ENCODE measurements at places on chromosomes 12 and 14.

- DNase-seq, result no peak
These were observed 38.2 kb upstream of the ARHGAP5 start for GRCh38 chr14:32038876-32039275.

- no peak for DNase-seq
These were observed 233.6 kb downstream of the MED13L start for GRCh38 chr12:116043659-116044535.

DNA sequence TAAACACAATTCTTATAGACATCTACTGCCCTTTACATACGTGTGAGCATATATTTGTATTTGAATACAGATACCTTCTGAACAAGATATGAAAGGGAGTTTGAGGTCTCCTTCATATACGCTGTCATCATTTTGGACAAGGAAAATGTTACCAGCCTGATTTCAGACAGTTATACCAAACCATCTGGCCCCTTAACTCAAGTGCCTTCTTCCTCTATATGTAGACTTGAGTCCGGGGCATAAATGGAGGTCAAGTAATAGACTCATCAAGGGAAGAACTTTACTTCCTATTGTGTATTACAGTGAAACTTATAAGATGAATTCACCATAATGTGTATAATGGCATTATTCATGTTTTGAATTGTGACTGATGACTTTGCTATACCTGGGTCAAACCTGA lies 52.2 kb downstream of the FAR2 start:
- DNase-seq, result no peak

DNA sequence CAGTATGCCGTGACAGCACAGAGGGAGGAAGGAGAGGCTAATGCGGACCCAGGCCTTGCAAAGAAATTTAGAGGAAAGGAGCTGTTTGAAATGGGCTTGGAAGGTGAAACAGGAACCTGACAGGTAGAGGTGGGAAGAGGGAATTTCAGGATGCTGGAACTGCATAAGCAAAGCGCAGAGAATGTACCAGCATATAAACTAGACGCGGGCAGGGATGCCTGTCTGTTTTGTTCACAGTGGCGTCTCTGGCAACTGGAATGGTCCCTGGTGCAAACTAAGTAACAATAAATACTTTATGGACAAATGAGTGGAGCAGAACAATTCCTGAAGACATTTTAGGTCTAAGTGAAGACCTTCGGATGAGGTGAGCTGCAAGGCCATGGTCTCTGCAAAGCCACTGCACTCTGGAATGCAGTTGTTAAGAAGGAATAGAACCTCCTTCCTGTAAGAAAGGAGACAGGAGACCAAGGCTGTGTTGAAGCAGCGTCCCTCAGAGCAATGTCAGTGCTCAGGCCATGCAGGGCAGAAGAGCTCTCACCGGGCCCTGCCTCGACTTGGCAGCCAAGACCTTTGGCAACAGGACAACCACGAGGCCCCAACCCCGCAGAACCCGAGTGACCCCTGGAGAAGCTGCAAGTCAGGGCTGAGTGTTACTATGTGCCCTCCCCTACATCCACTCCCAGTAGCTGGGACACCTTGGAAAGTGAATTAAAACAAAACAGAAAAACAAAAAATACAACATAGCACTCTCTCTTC lies 42.8 kb downstream of the PITPNM2 start:
- no peak for DNase-seq

DNA sequence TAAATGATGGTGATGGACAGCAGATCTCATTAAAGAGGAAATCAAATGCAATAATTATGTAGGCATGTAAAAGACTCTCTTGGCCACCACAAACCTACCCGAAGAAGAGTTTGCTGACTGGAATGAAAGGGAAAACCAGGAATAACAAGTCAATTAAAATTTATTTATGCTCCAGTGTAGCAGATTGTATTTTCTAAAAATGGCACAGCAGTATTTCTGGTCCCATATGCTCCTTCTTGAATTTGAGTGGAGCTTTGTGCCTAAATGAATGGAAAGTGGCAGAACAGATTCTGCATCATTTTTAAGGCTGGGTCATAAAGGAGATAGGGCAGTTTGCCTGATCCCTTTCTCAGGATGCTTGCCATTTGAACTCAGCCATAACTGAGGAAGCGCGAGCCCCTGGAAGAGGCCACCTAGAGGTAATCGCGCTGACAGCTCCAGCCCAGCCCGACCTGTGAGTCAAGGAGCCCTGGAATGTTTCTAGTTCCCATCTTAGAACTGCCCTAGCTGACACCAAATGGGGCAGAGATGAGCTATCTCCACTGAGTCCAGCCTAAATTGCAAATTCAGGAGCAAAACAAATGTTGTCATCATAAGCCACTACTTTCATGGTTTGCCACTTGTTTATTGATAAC lies 229.2 kb upstream of the TMTC1 start:
- DNase-seq, result peak; percentile 72

- no peak for DNase-seq
These were observed 5.5 kb downstream of the BTG1 start for GRCh38 chr12:92140156-92140555.

- no peak for DNase-seq
These were observed 417.2 kb upstream of the SYT1 start for GRCh38 chr12:78447373-78447772.

DNA sequence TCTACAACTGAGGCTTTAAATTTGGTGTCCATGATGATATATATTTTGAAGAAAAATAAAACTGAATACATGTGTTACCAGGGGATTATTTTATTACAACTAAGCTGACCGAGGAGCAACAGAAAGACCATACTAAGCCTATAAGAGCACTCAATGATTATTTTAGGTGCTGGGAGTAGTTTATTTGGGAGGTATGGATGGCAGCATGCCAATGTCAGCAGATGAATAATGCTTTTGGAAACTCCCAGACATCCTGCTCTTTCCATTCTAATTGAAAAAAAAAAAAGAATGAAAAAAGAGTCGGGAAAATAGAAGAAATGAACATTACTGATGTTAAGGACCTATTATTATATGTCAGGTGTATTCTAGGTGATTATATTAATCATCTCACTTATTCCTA lies 441.2 kb downstream of the BTG1 start:
- DNase-seq, result no peak

- no peak for DNase-seq
These were observed 465.7 kb upstream of the FAR2 start for GRCh38 chr12:28683366-28683765.

- DNase-seq, result no peak
These were observed 281.5 kb downstream of the CACNA1C start for GRCh38 chr12:2334271-2334670.

DNA sequence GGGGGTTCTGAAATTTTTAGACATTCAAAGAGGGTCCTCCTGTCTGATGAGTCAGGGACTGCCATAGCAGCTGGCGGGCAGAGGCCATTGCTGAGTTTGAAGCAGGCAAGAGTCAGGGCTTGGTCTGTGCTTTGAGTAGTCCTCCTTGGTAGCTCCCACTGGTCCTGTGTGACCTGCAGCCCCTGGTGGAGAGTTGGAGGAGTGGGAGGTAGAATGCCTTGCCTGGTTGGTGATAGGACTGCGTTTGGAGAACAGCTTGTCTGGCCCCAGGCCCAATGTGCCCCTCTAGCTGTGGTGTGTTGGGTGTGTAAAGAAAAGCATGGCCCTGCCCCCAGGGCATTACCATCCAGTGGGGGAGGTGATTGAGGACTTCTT lies 116.7 kb downstream of the BEGAIN start:
- no peak for DNase-seq

GRCh38 chr12:121600702-121601336 lies 20.0 kb upstream of the KDM2B start:
- no peak for DNase-seq

GRCh38 chr14:23183158-23183470 lies 346 bp downstream of the SLC7A8 start:
- no peak for DNase-seq

DNA sequence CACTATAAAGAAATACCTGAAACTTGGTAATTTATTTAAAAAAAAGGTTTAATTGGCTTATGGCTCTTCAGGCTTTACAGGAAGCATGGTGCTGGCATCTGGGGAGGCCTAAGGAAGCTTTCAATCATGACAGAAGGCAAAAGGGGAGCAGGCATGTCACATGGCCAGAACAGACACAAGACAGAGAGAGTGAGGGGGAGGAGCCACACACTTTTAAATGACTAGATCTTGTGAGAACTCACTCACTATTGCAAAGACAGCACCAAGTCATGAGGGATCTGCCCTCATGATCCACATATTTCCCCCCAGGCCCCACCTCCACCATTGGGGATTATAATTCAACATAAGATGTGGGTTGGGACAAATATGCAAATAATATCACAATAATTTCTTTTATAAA lies 355.6 kb downstream of the DAD1 start:
- no peak for DNase-seq

DNA sequence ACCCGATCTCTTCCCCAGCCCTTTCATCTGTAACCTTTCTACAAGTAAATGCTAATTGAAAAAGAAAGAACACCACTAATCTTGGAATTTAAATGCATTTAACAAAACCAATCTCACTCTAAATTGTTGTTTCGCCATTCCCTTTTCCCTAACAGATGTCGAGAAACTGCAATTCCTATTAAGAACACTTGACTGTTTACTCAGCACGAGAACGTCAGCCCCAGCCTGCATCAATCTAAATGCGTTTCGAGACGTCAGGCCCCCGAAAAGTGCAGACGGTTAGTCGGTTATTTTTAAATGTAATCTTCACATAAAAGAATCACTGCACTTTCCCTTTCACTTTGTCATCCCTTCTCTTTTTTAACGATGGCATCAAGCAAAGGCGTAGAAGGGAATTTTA lies 837.6 kb downstream of the VRK1 start:
- DNase-seq, result no peak

- no peak for DNase-seq
These were observed 39.4 kb downstream of the HNRNPC start for GRCh38 chr14:21229821-21230220.

GRCh38 chr12:62724947-62725451 lies 210.0 kb downstream of the PPM1H start:
- DNase-seq, result peak; percentile 88

DNA sequence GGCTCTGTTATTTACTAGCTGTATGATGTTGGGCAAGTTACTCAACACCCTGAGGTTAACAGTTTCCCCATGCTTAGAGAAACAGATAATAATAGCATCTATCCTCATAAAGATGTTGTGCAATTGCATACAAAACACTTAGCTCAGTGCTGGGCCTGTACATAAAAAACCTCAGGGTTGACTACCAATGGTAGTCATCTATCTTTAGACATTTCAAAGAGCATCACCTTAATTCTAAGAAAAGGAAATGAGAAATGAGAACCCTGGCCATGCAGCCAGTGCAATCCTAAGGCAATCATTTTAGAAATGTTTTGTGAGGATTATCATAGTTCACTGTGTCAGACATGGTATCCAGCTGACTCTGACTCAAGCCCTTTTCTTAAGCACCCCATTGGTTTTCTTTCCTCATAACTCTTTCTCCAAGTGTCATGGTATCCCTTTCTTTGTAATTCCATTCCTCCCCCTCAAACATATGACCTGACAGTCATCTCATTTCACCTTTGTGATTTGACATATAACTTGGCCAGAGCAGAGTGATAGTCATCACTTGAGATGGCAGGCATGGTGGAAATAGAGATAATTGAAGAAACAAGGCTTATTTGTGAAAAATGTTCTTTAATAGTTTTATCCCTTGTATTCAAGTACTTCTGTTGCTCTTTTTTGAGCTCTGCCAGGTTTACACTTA lies 29.5 kb upstream of the OSBPL8 start:
- no peak for DNase-seq

GRCh38 chr14:69941768-69942742 lies 62.8 kb downstream of the SMOC1 start:
- no peak for DNase-seq

GRCh38 chr14:88901189-88901588 lies 76.7 kb downstream of the TTC8 start:
- DNase-seq, result no peak

DNA sequence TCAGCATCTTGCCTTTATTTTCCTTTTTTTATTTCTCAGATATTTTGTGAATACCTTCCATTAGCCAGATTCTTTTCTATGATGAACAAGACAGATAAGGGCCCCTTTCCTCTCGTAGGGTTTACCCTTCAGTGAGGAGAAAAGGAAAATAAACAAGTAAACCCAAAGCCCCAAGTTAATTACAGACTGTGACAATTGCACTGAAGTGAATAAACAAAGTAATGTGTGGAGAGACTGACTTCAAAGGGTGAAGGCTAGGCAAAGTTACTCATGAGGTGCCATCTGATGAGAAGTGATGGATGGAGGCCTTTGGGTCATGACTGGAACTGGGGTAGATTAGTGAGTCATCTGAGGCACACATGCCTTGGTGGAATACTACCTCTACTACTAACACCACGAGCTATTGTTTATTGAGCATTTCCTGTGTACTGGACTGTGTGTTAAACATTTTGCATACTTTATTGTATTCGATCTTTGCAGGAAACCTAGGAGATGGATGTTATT lies 143.4 kb upstream of the PRICKLE1 start:
- DNase-seq, result no peak

GRCh38 chr14:98428483-98428994 lies 843.5 kb downstream of the BCL11B start:
- DNase-seq, result no peak

- DNase-seq, result no peak
These were observed 7.8 kb downstream of the IKZF4 start for GRCh38 chr12:56028511-56029165.

- no peak for DNase-seq
These were observed 7.7 kb upstream of the AMN1 start for GRCh38 chr12:31736472-31736871.
